ENCODE measurements at places on chromosomes 16 and 17.

DNA sequence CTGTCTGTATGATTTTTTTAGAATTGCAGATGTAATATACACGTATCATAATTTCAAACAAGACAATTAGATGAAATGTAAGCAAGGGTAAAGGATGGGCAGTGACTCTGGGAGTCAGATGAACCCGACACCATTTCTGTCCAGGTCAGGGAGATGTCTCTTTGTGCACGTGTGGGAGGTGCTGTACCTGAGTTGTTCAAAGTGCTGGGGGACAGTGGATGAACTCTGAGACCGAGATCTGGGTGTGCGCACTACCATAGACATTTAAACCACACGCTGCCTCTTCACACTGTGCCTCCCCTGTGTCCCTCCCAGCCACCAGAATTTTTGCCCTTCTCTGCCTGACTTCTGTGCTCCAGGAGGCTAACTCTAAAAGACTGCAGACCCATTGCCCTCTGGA lies 5.9 kb upstream of the RGS9 start:
- no peak overlapping the region for H3K27ac ChIP-seq
- no peaks in the 10 kb centered on the region for H3K4me1 ChIP-seq
- no peak for DNase-seq
- H3K36me3 ChIP-seq, result no peaks in the 10 kb centered on the region
- H3K27me3 ChIP-seq, result peaks cover 10% of the 10 kb centered on the region
- no peak overlapping the region for H3K4me3 ChIP-seq

GRCh38 chr16:29743475-29743826 lies 2.3 kb downstream of the C16orf54 start:
- no peaks in the 10 kb centered on the region for H3K27me3 ChIP-seq
- no peak overlapping the region for H3K27ac ChIP-seq
- no peaks in the 10 kb centered on the region for H3K36me3 ChIP-seq
- no peak overlapping the region for H3K4me3 ChIP-seq
- no peaks in the 10 kb centered on the region for H3K4me1 ChIP-seq

- H3K4me3 ChIP-seq, result peak overlapping the region; percentile 99
- H3K4me1 ChIP-seq, result peaks cover 32% of the 10 kb centered on the region
- peak overlapping the region; percentile 69 for H3K27ac ChIP-seq
- H3K27me3 ChIP-seq, result no peaks in the 10 kb centered on the region
- H3K36me3 ChIP-seq, result no peaks in the 10 kb centered on the region
- DNase-seq, result no peak
Observed at GRCh38 chr16:67845291-67846062, 1.3 kb upstream of the NUTF2 start.

- DNase-seq, result no peak
- H3K4me1 ChIP-seq, result no peaks in the 10 kb centered on the region
- H3K27ac ChIP-seq, result no peak overlapping the region
- no peaks in the 10 kb centered on the region for H3K27me3 ChIP-seq
- no peak overlapping the region for H3K4me3 ChIP-seq
- no peaks in the 10 kb centered on the region for H3K36me3 ChIP-seq
Observed at GRCh38 chr16:79714440-79714839, 113.9 kb upstream of the MAF start.

- DNase-seq, result no peak
- H3K4me3 ChIP-seq, result no peak overlapping the region
- no peaks in the 10 kb centered on the region for H3K27me3 ChIP-seq
Observed at GRCh38 chr16:12188935-12189249, 212.4 kb downstream of the SNX29 start.

DNA sequence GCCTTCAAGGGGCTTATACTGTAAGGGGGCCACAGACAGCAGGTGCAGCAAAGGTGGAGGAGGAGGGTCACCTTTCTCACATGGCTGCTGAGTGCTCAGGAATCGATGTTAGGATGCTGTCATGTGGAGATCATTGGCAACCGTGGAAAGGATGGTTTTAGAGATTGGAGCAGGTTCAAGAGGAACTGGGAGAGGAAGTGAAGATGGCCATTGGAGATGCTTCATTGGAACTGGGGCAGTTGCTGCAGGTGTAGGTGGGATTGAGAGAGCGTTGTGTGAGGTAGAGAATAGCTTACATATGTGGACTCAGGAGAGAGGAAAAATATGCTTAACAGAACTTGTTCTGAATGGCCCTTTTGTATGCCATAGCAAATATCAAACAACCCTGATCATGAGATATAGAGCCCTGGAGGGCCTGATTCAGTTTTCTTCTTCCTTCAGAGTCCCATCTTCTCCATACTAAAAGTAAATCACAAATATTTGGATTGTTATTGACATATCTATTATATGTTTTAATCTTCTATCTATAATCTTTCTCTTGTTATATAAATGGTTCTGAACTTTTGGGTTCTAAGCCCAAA lies 40.8 kb downstream of the LDHD start:
- no peak for DNase-seq
- no peaks in the 10 kb centered on the region for H3K36me3 ChIP-seq
- H3K4me3 ChIP-seq, result no peak overlapping the region
- H3K27me3 ChIP-seq, result no peaks in the 10 kb centered on the region
- no peak overlapping the region for H3K27ac ChIP-seq

- no peak overlapping the region for H3K4me3 ChIP-seq
- H3K27me3 ChIP-seq, result no peaks in the 10 kb centered on the region
- H3K27ac ChIP-seq, result no peak overlapping the region
- DNase-seq, result peak; percentile 64
- H3K4me1 ChIP-seq, result peaks cover 65% of the 10 kb centered on the region
Observed at GRCh38 chr16:88772871-88773811, 11.9 kb downstream of the PIEZO1 start.

GRCh38 chr16:81651758-81652718 lies 127.1 kb upstream of the PLCG2 start:
- no peaks in the 10 kb centered on the region for H3K27me3 ChIP-seq
- H3K27ac ChIP-seq, result peak overlapping the region; percentile 72
- peak overlapping the region; percentile 0 for H3K4me3 ChIP-seq
- peak; percentile 44 for DNase-seq
- H3K4me1 ChIP-seq, result peaks cover 44% of the 10 kb centered on the region

GRCh38 chr17:70857351-70857750 lies 688.0 kb downstream of the KCNJ2 start:
- no peaks in the 10 kb centered on the region for H3K27me3 ChIP-seq
- no peak overlapping the region for H3K27ac ChIP-seq
- no peaks in the 10 kb centered on the region for H3K36me3 ChIP-seq
- DNase-seq, result no peak

GRCh38 chr16:73794994-73795393 lies 501.6 kb upstream of the PSMD7 start:
- no peak for DNase-seq
- no peaks in the 10 kb centered on the region for H3K27me3 ChIP-seq
- H3K4me1 ChIP-seq, result peaks cover 7% of the 10 kb centered on the region
- no peaks in the 10 kb centered on the region for H3K36me3 ChIP-seq
- no peak overlapping the region for H3K4me3 ChIP-seq
- H3K27ac ChIP-seq, result no peak overlapping the region
